Aorta (tissue), 5 donors: ENCODE measurements at places on chromosomes 2 and 18.

- no peak for DNase-seq
These were observed 13.5 kb upstream of the ZAP70 start for GRCh38 chr2:97699765-97700444.

- peak; percentile 34 for DNase-seq
These were observed 190.4 kb downstream of the BABAM2 start for GRCh38 chr2:28080911-28081310.

- DNase-seq = no peak
These were observed 3.6 kb upstream of the LRATD1 start for GRCh38 chr2:14628901-14629300.

- DNase-seq = peak; percentile 68
These were observed 257.7 kb downstream of the PTGR3 start for GRCh38 chr18:74951165-74951760.

DNA sequence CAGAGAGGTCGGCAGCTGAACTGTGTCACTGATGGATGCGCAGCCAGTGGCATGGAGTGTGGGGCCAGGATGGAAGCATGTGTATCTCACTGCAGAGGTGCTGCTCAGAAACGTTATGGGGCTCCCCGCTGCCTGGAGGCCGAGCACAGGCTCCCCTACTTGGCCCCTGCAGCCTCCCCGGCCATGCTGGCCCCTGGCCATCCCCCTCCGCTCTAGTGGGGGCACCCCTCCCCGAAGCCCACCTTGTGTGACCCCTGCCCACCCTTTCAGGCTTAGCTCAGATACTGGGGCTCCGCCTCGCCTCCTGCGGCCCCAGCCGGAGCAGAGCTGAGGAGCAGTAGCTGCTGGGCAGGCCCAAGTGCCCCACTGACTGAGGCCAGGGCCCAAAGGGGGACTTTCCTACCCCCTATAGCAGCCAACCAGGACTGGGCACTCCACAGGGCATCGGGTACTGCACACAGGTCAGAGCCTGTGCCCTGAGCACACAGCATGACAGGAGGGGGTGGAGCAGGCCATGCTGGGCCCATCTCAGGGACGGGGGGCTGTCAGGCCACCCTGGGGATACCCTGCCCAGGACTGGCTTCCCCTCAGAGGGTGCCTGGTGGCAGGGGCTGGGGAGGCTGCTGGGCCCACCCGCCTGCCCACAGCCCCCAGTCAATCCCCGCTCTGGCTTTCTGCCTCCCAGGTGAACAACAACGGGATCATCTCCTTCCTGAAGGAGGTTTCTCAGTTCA lies 31.3 kb downstream of the SNED1 start:
- DNase-seq = no peak

- DNase-seq = no peak
These were observed 156.5 kb downstream of the PTGR3 start for GRCh38 chr18:75052475-75052874.

DNA sequence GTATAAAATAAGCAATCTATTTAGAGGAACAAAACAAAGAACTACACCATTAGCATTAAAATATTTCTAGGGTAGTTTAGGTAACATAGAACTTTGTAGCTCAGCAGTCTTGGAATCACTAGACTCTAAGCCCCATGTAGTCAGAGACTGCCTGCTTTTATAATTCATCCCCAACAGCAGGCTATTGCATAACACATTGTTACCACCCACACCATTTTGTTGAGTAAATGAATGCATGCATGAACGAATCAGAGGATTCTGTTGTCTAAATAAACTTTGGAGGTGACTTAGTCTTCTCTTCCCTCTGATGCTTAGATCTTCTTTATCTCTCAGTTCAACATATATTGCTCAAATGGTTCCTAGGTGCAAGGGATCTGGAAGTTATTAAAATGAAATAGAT lies 167.6 kb upstream of the TNP1 start:
- no peak for DNase-seq
